IPS DF 6.9 (cell line): ENCODE measurements at places on chromosomes 12 and 14.

DNA sequence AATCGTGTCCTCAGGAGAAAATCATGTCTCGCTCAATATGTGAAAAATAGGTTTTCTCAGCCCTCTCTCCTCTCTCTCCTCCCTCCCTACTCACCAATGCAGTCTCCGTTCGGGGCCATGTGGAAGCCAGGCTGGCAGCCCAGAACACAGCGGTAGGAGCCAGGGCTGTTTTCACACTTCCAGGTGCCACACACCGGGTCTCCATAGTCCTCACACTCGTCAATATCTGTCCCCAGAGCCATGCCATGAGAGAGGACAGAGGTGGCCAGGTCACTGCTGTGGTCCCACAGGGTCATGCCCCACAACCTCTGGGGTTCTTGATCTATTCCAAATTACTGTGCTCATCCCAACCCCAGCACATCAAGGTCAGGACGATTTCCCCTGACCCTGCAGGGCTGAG, 13.5 kb downstream of the ISCA2 start:
- no peak for DNase-seq

DNA sequence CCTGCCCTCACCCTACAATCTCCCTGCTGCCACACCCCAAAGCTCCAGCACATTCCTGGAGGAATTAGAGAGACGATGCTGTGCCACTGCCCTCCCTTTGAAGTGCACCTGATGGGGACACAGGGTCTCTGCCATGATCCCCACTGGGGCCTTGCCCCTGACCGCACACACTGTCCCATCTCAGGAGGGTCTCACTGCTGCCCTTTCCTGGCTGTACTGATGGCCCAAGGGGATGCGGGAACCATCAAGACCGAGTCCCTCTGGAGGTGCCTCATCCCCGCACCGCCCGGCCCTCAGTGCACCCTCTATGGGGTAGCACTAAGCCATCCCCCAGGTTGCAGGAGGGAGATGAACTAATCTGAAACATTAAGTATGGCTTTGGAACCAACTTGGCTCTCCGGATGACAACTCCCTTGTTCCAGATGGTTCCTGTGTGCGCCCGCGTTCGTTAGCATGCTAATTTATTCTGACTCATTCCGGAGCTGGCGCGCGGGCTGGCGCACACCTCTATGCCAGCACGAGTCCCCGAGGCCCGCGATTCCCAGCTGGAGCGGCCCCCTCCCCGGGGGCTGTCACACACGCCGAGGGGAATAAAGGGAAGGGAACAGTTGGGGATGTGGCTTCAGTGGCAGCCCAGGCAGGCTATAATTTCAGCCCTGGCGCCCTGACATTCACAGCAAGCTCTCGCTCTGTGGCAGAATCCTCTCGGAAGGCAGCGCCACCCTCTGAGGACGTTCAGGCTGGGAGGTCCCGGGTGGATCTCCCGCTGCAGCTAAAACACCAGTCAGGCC, 34.2 kb upstream of the C14orf180 start:
- no peak for DNase-seq

- DNase-seq, result no peak
Observed at GRCh38 chr14:61813096-61813606, 50.9 kb downstream of the SNAPC1 start.

DNA sequence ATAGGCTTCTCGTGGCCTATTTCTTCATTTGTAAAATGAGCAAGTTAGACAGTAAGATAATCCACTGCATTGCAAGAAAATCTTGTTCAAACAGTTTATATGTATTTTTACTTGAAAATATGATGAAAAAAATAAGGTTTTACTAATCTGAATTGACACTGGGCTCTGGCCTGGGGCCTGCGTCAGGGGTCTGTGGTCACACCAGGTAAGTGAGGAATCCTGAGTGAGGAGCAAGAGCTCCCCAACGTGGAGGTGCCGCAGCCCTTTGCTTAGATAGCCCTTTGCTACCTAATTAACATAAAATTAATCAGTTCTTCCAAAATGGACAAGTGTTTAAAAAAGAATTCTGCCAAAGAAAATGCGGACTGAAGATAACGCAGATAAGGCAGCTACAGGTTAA, 39.1 kb upstream of the STAB2 start:
- DNase-seq, result no peak

GRCh38 chr14:22966783-22967269, 9.9 kb upstream of the HAUS4 start:
- DNase-seq, result no peak

GRCh38 chr14:58972233-58973017, 216.0 kb upstream of the DAAM1 start:
- DNase-seq, result no peak

GRCh38 chr12:19200261-19200660, 70.7 kb downstream of the PLEKHA5 start:
- DNase-seq, result no peak

GRCh38 chr14:99675951-99676350, 8.1 kb upstream of the CYP46A1 start:
- DNase-seq, result no peak

DNA sequence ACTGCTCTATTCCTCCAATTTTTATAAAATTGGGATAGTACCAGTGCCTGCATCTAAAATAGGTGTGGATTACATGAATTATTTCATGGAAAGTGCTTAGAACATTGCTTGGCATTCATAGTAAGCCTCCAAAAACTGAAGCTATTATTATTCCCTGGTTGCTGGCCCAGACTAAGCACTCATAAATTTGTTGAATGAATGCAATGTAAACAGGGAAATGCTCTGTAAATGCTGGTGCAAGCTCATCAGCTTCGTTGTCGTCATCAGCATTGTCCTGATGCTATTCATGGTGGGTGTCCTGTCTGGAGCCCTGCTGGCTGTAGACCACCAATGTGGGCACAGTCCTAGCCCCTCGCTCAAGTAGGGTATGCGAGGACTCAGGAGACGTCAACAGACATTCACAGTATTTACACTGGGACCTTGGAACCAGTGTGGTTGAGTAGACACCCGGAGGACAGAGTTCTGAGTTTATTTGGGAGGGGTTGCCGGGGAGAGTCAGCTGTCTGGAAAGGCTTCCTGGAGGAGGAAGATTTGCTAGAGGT, 16.5 kb downstream of the BDKRB2 start:
- DNase-seq, result no peak

DNA sequence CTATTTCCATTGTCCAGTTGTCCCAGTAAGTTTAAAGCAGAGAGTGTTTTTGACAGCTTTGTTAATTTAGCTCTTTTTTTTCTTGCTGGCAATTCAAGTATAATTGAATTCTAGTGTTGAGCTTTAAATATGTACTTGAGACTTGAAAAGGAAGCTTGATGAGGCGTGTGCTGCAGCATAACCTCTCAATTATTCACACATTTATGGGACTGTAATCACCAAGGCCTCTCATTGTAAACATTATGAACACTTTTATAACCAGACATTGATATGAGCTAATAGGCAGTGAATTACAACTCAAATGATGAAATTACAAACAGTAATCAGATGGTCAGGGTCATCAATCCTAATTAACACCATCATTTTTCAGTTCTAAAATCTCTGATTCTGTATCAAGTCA, 378.0 kb upstream of the DDHD1 start:
- DNase-seq, result no peak

- DNase-seq, result peak; percentile 1
Observed at GRCh38 chr12:98653866-98654493, 8.9 kb downstream of the APAF1 start.

GRCh38 chr12:42588524-42589464, 752 bp downstream of the PRICKLE1 start:
- no peak for DNase-seq

- no peak for DNase-seq
Observed at GRCh38 chr12:105823810-105824209, 314.9 kb downstream of the NUAK1 start.
